Hematopoietic multipotent progenitor cell treated with erythropoietin and hydrocortisone succinate and interleukin-3 and kit ligand, for 8 days (in vitro differentiated cells): ENCODE measurements at places on chromosomes 2 and 18.

DNA sequence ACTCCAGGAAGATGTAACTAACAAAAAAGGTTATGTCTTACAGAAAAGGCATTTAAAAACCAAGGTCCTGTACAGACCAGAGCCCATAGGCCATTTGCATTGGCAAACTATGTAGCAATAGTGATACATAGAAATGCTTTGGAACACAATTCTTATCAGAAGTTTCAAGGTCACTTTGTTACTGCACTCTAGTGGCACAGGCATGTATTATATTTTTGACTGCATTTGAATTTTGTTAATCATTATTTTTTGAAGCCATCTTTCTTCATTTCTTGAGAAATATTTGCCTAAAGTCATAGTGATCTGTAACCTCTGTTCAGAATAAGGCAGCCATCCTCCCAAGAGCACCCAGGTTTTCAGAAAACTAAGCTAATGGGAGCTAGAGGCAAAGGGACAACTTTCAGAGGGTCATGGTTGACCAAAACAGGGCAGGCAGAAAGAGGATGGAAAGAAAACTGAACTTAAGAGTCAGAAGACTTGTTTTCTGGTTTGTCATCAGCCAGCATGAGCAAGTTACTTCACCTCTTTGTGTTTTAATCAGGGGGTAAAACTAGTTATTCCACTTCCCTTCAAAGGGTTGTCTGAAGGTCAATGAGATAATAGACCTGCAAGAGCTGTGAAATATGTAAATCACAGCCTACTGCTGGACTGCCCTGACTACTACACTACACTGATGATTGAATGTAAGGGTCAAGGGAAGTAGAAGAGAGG lies 41.5 kb downstream of the SLC38A11 start:
- DNase-seq = peak; percentile 74

DNA sequence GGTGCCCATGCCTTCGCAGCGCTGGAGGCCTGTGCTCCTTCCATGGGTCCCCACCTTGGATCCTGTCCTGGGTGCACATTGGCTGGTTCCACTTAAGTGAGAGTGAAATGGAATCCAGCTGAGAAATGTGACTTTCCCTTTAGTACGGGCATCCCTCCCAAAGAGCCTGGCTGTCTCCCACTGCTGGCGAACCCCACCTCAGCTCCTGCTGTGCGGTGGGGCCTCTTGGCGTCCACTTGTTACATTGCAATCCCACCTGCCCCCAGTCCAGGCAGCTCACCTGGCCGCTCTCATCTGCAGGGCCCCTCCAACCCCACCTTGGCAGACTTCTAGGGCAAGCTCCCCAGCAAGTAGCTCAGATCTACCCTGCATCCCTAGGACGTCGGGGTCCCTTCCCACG lies 35.5 kb upstream of the GNAL start:
- no peak for DNase-seq

DNA sequence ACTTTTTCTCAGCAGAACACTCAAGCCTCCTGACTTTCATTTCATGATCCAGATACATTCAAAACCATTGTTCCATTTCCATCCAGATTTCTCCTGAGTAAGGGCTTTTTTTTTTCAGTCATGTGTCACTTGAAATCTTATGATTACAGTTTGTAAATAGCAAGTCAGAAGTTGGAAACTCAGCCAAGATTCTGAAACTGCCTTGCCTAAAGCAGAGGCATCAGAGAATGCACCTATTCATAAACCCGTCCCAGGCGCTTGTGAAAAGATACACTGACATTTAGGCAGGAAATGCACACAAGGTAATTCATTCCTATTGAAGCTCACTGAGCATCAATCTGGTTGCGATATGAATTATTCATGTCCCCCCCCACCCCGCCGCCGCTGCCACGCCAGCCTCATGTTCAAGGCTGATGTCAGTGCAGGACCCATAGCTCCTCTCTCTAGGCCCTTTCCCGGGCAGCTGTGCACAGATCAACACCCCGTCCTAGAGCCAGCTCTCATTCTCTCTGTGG lies 30.4 kb upstream of the MGAT4A start:
- no peak for DNase-seq

GRCh38 chr2:232336981-232337720 lies 41.4 kb upstream of the ALPP start:
- no peak for DNase-seq

GRCh38 chr2:165927353-165927752 lies 26.2 kb downstream of the TTC21B start:
- no peak for DNase-seq

DNA sequence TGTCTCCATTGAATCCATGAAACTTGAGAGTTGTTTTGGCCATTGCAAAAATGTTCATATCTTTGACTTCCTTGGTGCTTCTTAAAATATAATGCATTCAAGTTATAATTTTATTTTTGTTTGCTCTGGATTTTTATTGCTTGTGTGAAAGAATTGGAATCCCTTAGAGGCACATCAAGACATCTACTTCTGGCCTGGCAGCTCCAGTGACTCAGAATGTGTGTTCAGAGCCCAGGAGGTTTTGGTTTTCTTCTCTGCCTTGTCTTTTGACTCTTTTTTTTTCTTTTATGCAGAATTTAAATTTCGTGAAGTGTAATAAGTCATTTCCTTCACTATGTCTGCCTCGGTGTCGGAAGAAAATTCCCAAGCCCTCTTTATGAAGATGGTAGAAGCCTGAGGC lies 180.2 kb downstream of the LTBP1 start:
- DNase-seq = no peak

DNA sequence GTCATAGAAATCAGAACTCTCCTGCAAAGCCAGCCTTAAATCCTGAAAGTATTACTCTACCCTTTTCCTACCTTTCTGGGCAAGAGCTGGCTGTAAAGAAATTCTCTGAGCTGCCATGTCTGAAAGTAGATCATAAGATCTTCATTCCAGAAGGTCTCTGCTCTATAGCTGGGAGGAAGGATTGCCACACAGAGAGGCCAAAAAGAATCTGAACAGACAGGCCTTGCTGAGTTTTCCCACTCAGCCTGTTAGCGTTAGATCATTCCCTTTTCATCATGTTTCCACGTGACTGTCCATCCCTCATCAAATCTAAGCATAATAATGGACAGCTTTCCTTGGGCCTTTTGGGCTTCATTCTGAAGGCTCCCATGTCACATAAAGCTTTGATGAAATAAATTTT lies 43.2 kb upstream of the FHL2 start:
- DNase-seq = no peak

DNA sequence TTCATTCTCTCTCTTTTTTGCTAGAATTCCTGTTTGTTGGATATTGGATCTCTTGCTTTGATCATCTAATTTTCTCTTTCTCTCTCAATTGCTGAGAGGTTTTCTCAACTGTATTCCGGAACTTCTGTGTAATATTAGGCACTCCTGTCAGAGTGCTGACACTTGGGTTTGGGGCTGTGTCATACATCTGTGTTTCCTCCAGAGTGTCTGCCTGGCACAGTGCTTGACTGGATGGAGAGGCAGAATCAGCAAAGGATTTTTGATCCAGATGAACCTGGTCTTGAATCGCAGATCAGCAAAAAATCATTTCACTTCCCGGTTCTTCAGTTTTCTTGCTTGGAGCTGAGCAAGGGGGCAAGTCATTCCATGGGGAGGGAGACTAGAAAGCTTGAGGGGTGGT lies 87.7 kb upstream of the CXCR4 start:
- DNase-seq = no peak
